Thoracic aorta (tissue), 2 donors: ENCODE measurements at places on chromosomes 6 and 20. TPM values are rescaled to one million over a fixed set of nuclear protein-coding genes. Genes with fewer than 3 reads are reported as not detected.

- no peak for DNase-seq
Measured at GRCh38 chr6:37188962-37189510, 19.1 kb downstream of the PIM1 start.

The ZSCAN23 gene
- 1.9 TPM for total RNA-seq

The PHACTR2 gene
- 68.5 TPM for total RNA-seq

- DNase-seq = no peak
Measured at GRCh38 chr6:98107801-98108200, 726.6 kb upstream of the POU3F2 start.

The PRR18 gene
- total RNA-seq = not detected

DNA sequence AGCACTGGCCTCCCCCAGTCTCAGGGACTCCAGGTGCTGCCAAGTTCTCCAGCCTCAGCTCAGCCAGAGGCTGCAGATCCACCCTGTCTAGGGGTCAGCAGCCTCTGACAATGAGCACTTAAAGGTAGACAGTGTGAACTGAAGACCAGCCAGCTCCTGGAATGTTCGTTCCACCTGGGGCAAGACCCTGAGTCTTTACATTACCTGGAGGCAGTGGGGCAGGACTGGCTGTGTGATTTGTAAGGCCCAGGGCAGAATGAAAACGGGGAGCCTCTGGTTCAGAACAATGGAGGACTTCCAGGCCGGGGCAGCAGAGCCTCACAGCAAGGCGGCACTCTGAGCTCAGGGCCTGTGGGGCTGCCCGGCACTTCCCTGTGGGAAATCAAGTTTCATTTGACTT, 65.0 kb downstream of the CTCFL start:
- no peak for DNase-seq

DNA sequence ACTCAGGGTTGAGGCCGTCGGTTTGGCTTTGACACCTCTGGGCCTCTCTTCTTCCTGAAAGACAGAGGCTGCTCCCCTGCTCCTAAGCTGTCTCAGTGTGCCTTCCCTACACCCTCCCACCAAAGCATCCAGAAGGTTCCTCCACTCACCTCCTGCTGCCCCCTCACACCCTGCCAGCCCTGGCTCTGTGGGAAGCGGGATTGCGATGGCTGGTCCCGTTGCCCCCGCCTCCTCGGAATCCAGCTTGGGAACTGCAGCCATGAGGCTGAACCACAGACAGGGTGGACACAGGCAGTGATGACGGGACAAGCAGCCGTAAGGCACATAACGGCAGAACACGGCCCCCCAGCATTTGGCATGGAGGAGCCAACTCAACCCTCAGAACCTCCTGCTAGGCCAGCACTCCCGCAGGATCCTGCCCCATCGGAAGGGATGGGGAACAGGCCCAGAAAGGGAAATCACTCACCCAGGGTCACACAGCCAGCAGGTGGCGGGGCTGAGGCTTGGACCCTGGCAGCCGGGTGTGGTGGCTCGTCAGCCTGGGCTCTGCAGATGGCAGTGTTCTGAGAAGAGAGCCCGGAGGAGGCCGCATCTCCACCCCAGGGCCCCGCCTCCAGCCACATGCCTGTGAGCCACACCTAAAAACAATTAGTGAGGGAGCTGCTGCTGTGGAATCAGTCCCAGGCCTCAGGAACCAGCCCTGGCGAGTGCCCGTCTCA, 139.6 kb downstream of the PHACTR3 start:
- DNase-seq = no peak

The EFCAB8 gene
- total RNA-seq = 2.9 TPM

DNA sequence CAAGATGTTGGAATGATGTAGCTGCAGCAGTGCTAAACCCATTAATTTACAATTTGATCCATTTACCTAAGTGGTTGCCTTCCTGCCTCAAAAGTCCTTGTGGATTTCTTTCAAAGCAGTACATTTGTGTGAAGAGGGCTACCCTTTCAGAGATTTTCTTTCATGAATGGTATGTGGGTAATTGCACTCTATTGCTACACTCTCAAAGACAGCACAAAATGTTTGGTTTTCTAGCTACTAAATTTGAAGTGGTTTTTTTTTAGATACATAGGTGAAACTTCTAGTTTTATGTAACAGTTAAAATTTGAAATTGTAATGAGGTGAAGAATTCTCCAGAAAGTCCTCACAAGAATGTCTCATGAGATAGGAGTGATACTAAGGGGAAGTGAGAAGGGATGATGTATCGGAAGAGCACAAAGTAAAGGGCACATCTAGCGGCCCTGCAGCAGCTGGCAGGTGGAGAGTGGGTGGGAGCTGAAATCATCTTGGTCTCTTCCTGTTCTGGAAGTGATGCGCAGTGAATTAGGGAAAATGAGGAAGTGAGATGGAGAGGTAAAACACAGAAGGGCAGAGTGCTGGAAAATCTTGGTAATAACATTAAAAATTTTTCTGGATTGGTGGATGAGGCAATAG, 236.8 kb upstream of the MAN1A1 start:
- no peak for DNase-seq

GRCh38 chr20:1983301-1983700, 10.6 kb downstream of the PDYN start:
- no peak for DNase-seq
